T1000 (cell line): ENCODE measurements at places on chromosomes 3 and 15.

GRCh38 chr3:23697416-23697815 is 108.3 kb upstream of the UBE2E1 start:
- no peak for DNase-seq

DNA sequence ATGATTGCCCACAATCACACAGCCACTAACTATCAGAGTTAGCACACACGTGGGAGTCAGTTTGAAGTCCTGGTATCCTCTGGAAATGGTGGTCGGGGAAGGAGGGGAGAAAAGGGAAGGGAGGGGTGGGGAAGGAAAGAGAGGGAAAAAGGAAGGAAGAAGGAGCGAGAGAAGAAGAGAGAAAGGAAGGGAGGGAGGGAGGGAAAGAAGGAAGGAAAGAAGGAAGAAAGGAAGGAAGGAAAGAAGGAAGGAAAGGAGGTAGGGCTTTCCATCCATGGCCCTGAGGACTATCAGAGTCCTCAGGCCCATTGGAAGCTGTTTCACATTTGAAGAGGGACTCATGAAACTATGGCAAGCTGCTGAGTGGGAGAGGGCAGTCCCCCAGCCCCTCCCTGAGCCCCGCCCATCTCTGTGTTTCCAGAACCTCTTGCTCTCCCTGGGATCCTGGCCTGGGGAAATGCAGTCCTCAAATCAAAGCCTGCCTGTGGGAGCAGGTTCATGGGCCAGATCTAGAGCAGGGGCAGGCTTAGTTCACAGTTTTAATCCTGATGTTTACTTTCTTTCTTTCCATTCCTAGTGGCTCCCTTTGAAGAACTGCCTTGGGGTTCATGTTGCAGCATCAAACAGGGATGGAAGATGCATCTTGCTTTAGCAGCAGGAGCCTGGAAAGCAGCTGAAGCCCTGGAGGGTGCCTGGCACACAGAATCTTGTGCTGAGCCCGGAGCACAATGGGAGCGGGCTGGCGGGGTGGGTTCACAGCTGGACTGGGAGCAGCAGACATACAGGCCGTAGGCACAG is 66.1 kb upstream of the GLCE start:
- no peak for DNase-seq

GRCh38 chr3:94176988-94177745 is 114.3 kb downstream of the NSUN3 start:
- no peak for DNase-seq

- no peak for DNase-seq
Measured at GRCh38 chr3:4224331-4224730, 78.8 kb upstream of the SETMAR start.

- DNase-seq = no peak
Measured at GRCh38 chr3:177229791-177230190, 32.5 kb upstream of the TBL1XR1 start.

DNA sequence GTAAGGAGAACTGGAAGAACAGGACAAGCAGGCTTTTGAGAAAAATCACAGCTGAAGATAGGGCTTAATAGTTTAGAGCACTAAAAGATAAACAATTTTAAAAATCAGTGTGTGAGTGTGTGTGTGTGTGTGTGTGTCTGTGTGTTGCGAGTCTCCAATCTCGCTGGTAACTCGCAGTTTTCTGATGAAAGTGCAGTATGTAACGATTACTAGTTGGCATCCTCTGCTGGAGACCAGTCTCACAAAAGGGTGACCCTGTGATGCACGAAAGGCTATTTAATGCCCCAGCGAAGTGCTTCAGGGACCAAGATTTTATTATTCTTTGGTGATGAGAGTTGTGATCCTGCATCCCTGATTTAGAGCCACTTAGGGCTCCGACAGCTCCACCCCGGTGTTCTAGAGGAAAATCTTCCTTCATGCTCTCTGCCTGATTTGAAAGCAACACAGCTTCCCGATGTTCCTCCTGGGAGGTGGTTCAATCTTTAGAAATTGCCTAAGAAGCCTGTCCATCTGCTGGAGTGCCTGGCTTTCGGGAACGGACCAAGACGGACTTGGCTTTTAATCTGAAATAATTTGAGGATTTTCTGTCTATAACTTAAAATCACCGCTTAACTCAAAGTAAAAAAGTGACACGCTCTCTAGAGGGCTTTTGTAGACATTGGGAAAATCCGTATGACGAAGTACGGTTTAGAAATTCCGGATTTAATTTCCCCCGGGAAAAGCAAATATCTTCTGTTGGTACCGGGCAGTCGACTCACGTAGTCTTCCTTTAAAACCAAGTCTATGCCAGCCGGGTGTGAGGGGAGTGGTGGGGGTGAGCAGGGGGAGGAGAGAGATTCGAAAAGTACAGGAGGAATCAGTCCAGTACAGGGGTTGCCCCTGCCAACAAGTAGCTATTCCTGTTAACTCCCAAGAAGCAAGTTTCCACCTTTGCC is 1.1 kb upstream of the ALCAM start:
- no peak for DNase-seq

DNA sequence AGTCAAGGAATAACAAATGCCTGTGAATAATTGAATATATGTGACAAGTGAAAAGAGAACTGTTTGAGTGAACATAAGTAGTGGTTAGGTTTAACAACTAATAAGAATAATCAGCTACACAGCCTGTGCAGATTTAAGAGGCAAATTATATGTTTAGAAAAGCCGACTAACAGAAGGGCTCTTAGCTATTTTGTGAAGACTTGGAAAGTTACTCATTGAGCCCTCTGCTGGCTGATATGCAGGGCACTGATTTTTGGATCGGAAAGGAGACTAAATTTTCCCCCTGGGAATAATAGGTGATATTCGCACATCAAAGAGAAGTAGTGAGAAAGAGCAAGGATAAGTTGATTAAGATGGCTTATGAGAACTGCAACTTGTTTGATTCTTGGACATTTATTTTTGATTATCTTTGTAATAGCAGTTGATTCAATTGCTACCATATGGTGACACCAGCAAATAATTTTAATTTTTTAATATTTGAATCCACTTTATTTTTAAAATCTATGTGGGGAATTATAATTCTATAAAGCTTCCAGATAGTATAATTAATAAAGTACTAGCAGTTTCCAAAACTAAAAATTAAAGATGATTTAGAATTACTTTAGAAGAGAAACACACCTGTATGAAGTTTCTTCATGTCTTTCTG is 156.2 kb downstream of the NLGN1 start:
- no peak for DNase-seq

DNA sequence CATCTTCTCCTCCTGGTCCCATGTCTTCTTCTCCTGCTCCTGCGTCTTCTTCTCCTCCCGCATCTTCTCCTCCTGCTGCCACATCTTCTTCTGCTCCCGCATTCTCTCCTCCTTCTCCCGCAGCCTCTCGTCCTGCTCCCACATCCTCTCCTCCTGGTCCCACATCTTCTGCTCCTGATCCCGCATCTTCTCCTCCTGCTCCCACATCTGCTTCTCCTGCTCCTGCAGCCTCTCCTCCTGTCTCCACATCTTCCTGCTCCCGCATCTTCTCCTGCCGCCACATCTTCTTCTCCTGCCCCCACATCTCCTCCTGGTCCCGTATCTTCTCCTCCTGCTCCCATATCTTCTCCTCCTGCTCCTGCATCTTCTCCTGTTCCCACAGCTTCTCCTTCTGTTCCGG is 6.4 kb downstream of the GOLGA6L2 start:
- no peak for DNase-seq

- no peak for DNase-seq
Measured at GRCh38 chr15:32786906-32787305, 69.1 kb downstream of the GREM1 start.

GRCh38 chr3:95055288-95055687 is 992.4 kb downstream of the NSUN3 start:
- DNase-seq = no peak

DNA sequence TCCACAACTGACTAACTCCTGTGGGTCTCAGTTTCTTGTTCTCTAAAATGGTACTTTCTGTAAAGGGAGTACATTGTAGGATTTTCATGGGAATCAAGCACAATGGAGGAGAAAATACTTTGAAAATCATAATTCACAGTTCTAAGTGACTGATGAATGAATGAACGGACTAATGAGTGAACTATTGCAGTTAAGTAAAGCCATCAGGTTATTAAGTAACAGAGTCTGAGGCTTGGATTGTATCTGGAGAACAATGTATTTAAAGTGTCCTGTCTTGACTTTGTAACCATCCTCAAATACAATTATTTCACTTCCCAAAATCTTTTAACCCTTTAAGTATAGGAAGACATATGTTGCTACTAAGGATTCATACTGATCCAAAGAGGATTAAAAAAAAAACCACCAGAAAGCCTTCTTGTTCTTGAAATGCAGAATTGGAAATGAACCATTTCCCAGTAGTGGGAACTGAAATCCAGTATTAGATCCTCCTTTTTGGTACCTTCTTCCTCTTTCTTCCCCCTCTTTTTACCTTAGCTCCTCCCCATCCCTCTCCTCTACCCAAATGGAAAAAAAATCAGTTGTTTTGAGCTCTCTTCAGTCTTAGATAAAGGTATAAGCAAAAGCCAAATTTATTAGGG is 13.2 kb upstream of the BCL6 start:
- DNase-seq = no peak
